Mesothelial cell of epicardium (in vitro differentiated cells): ENCODE measurements at places on chromosomes 16 and 17.

GRCh38 chr17:43927060-43927864 is 15.0 kb downstream of the PPY start:
- DNase-seq: no peak

- no peak for DNase-seq
These were observed 197.8 kb upstream of the CHMP6 start for GRCh38 chr17:80793851-80794267.

GRCh38 chr17:71276079-71276478 is 844.7 kb upstream of the SOX9 start:
- no peak for DNase-seq

DNA sequence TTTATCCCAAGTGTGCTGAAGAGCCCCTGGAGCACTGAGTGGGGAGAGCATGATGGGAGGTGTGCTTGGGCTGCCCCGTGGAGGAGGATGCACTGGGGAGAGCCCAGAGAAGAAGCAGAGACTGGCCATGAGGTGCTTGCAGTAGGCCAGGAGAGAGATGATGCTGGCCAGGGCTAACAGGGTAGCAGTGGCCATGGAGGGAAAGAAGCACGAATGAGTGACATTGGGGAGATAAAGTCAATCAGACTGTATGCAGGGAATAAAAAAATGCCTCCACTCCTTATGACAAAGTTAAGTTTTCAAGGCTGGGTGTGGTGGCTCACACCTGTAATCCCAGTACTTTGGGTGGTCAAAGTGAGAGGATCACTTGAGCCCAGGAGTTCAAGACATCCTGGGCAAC is 5.4 kb upstream of the TMEM220 start:
- no peak for DNase-seq

DNA sequence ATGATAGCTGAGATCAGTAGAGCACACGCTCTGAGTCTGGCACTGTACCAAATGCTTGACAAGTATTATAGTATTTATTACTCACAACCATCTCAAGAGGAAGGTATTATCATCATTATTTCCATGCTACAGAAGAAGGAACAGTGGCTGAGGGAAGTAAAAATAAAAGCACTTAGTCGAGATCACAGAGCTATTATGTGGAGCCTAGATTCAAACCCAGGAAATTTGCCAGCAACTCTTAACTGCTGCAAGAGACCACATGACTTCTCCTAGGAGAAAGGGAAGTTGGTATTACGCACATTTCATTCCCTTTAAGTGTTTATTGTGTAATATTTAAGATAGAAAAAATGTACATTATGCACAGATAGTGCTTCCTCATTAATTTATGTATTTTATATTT is 1.0 kb upstream of the RHOT1 start:
- DNase-seq: no peak

DNA sequence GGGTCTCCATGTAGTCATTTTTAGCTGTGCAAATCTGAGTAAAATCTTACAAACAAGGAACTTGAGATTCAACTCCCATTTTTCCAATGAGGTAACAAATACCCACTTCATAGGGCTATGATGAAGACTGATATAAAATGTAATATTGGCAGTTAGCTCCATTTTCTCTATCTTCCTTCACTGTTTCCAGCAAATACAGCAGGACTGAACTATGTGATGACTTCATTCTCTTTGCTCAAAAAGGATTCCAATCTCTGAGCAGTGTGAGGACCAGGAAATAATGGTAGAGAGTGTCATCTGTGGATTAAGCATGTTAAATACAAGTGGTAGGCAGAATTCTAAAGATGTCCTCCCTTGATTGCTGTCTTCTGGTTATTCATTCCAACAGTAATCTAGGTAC is 18.3 kb downstream of the RND2 start:
- no peak for DNase-seq

GRCh38 chr17:63445954-63446752 is at the start of gene CYB561:
TSS of gene CYB561 (minus strand) at chr17:63446306. CDS start at chr17:63437547, 8,759 bp downstream.
- peak; percentile 83 for DNase-seq

DNA sequence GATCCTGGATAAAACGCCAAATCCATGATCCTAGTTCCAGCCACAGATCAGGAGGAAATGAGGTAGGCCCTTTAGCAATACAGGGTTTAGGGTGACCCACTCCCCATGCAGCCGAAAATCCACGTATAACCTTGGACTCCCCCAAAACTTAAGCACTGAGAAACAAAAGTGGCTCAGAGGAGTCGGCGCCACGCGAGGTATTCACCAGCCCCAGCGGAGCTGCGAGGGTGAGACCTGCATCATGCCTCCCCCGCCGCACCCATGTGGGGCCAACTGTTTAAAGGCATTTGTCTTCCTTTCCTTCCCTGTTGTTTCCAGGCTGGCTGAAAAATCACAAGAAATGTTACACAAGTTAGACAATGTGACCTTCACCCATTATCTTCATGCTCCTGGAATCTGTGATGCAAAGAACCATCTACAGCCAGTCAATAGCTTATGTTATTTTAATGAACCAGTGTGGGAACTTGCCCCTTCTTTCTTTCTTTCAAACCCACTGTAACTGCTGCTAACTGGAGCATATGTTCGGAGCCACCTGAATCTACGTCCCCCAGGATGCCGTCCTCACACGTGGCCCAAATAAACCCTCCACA is 98.2 kb upstream of the METRNL start:
- DNase-seq: no peak

GRCh38 chr17:41695134-41695661 is 6.5 kb downstream of the EIF1 start:
- DNase-seq: no peak

- DNase-seq: no peak
These were observed 108.2 kb downstream of the CPPED1 start for GRCh38 chr16:12695454-12695853.

- peak; percentile 86 for DNase-seq
These were observed 43.3 kb downstream of the PGS1 start for GRCh38 chr17:78421534-78422266.

DNA sequence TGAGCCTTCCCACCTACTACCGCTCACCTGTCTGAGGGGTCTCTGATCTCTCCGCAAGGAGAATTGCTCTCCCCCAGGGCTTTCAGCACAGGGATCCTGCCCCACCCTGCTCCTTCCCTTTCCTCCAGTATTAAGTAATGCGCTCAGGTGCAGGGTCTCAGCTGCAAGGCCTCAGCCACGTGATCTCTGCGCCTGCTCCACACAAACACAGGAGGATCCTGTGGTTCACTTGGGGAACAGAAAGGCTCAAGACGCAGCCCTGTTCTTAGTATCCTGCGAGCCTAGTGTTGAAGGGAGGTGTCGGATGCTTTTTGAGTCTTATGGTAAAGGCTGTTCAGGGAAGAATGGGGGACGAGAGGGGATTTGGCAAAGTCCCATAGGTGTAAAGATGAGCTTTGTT is 41.6 kb upstream of the GCSH start:
- no peak for DNase-seq

DNA sequence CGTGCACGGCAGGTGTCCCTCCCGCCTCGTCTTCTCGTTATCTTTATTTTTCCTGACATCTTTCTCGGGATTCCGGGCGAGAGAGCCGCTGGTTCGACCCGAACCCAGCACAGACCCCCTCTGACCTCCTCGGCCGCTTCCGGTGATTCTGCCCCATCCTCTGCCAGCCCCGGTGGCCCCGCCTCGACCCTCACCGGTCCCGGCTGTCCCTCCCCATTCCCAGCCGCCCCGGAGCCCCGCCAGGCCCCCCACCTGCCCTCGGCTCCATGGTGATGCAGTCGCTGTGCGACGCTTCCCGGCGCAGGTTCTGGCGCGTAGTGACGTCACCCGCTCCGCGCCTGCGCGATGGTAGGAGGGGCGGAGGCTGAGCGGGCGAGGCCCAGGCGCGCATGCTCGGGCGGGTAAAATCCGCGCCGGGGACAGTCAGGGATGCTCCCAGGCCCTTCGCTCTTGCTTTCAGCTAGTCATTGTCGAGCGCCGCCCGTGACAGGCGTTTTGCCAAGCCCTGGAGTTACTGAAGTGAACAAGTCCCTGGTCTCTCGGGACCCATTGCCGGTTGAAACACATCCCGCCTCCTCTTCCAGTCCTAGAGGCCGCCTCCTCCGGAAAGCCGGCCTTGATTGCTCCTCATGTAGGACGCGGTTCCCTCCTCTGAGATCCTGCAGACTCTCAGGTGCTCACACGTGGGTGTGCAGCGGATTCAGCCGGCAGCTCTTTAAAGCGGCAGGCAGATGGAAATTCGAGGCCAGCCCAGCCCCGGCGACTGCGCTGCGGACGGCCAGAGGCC is at the start of gene MTHFSD:
Gene MTHFSD, minus strand, starts transcription at position 319 of the 787 bp plus-strand sequence. Its CDS starts 51 bp downstream, at position 268.
- DNase-seq: peak; percentile 93

DNA sequence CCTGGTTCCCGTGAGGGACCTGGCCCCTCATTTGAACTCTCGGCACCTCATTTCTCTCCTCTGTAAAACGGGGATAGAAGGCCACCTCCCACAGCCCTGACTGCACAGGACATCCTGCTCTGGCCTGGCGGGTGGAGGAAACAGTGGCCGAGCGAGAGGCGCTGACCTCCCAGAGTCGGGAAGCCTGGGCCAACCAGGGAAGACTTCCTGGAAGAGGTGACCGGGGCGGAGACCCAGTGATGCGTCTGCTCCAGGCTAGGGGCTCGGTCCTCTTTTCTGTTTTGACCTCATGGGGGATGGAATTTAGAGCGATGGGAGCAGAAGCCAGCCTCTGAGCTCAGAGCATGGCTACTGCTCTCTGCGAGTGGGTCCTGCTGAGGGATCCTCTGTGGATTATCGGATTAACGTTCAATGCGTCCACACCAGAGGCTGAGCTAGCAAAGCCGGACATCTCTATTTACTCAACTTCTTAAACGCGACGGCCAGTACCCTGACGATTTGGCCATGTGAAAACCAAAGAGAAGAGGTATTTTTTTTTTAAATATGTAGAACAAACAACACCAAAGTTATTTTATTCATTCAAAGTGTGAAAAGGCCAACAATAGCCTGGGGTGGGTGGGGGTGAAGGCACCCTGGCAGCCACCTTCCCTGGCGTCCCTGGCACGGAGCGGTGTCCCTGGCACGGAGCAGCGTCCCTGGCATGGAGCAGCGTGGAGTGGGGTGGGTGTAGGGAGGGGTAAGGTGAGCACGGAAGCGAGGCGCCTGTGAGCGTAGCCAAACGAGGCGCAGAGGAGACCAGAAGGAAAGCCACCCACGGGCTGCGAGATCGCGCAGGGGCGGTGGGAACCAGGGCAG is 9.2 kb upstream of the MSLN start:
- DNase-seq: no peak

DNA sequence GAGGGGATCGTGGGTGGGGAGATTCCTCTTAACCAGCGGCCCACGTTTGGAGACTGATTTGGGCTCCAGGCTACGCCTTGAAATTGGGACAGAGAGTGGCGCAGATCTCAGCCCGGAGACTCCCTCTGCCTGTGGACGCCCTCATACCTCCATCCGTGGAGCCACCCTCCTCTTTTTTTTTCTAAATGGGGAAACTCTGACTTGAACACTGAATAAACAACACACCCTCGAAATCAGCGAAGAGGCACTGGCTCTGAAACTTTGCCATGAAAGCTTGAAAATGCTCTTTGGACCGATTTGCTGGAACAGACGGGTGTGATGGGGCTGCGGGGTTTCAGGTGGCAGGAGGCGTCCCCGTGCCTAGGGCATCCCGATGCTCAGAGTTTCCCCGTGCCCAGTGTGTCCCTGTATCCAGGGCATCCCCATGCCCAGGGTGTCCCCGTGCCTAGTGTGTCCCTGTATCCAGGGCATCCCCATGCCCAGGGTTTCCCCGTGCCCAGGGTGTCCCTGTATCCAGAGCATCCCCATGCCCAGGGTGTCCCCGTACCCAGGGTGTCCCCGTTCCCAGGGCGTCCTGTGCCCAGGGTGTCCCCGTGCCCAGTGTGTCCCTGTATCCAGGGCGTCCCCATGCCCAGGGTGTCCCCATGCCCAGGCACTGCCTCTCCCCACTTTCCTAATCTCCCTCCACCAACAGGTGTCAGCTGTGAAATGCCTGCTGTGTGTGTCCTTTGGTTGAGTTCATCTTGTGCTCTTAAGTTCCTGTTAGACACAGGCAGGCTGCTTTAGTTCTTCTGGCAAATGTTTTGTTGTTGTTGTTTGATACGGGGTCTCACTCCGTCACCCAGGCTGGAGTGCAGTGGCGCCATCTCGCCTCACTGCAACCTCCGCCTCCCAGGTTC is 187.0 kb downstream of the SEC14L1 start:
- no peak for DNase-seq

DNA sequence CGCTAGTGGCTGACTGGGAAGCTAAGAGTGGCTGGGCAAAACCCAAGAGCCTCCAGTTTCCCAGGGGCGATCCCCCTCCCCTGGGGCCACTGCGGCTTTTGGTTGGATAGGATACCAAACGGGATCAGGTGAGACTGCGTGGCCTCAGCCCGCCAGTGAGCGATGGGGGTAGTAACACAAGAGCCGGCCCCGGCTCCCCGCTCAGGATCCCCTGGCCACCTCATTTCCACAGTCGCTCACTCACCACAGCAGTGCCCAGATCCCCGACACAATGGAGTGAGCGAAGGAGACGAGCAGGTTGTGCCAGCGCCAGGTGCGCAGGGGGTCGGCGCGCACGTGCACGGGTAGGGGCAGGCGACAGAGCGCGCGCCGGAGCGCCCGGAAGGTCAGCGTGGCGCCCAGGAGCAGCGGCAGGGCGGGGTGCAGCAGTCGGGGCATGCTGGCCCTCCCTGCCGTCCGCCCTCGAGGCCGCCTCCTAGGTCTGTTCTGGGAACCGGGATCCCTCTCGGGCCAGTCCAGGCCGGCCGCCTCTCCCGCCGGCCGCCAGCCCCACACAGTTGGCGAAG is 290 bp downstream of the TLCD1 start:
- DNase-seq: peak; percentile 74

- DNase-seq: no peak
These were observed 13.2 kb upstream of the MRTFB start for GRCh38 chr16:14057878-14058382.

DNA sequence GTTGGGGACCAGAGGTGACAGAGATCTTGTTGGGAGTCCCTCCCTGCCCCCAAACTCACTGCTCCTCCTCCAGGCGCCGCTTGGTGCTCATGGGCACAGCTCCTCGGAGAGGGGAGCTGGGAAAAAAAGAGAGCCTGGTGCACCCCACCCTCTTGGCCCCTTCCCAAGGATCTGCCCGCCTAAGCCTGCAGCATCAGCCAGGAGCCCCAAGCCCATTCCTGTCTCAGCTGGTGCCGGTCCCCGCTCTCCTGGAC is 400 bp downstream of the HCFC1R1 start:
- DNase-seq: no peak

DNA sequence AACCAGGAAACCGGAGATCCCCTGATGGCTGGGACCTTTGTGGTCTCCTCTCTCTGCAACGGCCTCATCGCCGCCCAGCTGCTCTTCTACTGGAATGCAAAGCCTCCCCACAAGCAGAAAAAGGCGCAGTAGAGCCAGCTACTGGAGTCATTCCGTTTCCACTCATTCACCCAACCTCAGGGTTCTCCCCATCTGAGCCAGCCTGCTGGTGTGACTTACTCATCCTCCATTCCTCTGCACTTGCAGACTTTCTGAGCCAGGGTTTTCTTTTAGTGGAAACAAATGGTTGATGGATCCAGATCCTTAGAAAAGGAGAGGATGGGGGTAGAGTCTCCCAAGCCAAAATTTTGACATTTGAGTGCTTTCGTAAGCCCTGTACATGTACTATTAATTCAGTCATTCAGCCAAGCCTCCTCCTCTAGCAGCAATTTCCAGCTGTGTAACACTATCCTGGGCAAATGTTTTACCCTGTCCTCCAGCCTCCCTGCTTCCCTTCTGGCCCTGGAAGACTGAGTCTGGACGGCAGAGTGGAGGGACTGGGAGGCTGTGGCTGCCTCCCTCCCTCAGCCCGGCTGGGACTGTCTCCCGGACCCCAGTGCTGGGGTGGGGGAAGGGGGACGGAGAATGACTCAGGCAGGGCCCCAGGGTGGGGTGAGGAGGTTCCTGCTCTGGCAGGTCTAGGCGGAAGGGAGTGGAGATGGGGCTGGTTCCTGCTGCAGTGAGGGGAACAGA is 2.3 kb downstream of the SOX15 start:
- no peak for DNase-seq

- no peak for DNase-seq
These were observed 1.7 kb upstream of the AARS1 start for GRCh38 chr16:70290949-70291519.
